ENCODE measurements at places on chromosomes 4 and X.
A peak's percentile ranks its signal among the peaks of the same experiment; 100 is the strongest.

GRCh38 chrX:111386077-111386476 is 25.9 kb downstream of the DCX start:
- no peak for DNase-seq

DNA sequence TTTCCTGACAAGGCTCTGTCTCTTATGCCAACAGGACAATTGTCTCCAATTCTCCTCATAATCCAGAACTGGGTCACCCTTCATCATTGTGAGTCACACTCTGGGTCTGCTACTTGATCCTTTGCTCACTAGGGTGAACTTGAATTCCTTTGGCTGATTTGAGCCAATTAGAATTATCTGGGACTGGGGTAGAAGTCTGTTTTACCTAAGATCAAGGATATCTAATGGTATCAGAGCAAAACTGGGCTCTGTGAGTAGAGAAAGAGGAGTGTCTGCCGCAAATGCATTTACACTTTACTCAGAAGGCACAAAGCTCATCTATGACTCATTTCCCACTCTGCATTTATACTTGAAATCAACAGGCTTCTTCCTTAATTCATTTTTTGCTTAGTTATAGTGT is 72.6 kb downstream of the PITX2 start:
- no peak for DNase-seq

- peak; percentile 64 for DNase-seq
Observed at GRCh38 chrX:135740681-135741149, 27.3 kb downstream of the CT45A1 start.

GRCh38 chr4:138680989-138681604 is 334.5 kb upstream of the NOCT start:
- DNase-seq, result peak; percentile 82

- DNase-seq, result peak; percentile 12
Observed at GRCh38 chr4:158710814-158711213, 12.4 kb downstream of the PPID start.

DNA sequence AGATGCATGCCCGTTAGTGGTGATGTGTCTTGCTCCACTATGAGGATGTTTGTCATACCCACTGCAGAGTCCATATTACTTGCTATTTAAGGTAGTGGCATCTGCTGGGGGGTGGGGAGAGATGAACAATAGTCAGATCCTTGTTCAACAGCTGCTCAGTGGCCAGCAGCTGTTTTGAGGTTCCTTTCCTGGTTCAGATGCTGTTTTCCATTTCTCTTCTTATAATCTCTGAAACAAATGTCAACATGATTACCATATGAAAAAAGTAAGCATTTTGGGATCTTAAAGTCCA is 1567.9 kb upstream of the TENM3 start:
- DNase-seq, result no peak

DNA sequence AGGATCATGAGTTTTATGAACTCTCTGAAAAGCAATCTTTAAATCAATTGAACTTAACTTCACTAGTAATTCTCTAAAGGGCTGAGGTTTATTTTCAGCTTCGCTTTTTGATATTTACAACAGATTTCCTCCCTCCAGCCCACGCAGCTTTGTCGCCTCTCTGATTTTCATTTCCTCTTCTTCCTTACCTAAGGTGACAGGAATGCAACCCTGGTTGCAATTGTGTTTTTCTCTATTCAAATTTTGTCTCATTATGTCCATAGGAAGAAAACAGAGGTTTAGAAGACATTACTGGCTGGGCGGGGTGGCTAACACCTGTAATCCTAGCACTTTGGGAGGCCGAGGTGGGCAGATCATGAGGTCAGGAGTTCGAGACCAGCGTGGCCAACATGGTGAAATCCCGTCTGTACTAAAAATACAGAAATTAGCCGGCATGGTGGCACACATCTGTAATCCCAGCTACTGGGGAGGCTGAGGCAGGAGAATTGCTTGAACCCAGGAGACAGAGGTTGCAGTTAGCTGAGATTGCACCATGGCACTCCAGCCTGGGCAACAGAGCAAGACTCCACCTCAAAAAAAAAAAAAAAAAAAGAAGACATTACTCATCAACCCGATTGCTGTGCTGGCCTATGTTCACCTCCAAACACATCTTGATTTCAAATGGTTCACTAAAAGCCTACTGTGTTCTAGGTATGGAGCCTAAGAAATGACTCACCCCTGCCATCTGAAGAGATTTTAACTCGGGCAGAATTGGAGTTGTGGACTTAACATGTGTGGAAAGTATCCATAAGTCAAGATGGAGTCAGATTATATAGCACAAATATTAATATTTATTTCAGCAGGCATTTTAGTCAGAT is 36.8 kb downstream of the VSIG4 start:
- DNase-seq, result peak; percentile 63

Data from inflammatory macrophage (primary cell).